HL-60 (cell line): ENCODE measurements at places on chromosomes 1 and 21.

GRCh38 chr1:40855513-40855912 is 6.7 kb downstream of the CITED4 start:
- no peak for DNase-seq

DNA sequence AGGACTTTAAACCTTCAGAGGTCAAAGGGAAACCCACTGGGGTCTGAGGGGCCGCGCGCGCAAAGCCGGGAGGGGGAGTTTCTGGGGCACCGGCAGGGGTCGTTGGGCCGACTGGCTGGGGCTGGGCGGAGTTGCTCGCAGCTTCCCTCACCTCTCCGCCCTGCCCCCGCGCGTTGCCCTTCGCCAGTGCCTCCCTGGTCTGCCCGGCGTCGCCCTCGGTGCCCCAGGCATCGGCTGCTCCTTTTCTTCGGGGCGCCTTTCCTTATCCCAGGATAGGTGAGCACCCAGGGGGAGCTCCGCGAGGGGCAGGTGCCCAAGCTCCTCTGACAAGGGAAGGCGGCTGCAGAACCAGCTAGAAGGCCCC is 390 bp upstream of the NGF start:
- DNase-seq = no peak

DNA sequence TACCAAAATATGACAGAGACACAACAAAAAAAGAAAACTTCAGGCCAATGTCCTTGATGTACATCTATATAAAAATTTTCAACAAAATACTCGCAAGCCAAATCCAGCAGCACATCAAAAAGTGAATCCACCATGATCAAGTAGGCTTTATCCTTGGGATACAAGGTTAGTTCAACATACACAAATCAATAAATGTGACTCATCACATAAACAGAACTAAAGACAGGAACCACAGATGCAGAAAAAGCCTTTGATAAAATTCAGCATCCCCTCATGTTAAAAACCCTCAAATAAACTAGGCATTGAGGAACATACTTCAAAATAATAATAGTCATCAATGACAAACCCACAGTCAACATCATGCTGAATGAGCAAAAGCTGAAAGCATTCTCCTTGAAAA is 101.5 kb downstream of the NME7 start:
- DNase-seq = no peak

DNA sequence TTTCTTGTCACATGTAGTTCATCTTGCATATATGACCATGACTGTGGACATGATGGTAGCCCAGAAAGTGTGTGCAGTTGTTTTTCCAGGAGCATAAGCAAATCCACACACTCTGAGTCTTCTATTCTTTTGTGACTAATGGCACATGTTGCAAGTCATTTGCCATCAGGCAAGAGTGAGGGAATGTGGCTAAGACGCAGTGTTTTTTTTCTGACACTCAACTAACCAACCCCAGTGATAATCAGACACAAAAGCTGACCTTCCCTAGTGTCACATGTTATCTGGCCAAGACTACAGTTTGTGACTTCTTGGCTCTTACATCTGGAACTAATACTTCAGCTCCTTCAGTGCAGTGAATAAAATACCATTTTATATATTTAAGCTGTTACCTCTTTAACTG is 108.8 kb downstream of the ITSN1 start:
- no peak for DNase-seq

DNA sequence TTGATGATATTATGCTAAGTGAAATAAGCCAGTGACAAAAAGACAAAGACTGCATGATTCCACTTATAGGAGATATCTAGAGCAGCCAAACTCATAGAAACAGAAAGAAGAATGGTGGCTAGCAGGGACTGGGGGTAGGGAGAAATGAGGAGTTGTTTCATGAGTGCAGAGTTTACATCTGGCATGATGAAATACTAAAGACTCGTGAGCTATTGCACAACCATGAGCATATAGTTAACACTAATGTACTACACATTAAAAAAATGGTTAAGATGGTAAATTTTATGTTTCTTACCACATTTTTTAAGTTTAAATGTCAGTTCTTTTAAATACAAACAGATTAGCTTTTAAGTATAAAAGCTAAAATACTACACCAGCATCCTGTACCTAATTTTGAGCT is 57.8 kb downstream of the ESRRG start:
- DNase-seq = peak; percentile 37

- DNase-seq = peak; percentile 21
Measured at GRCh38 chr1:87305151-87305550, 23.5 kb upstream of the LMO4 start.

- DNase-seq = no peak
Measured at GRCh38 chr1:94329276-94329675, 88.9 kb upstream of the ABCD3 start.

GRCh38 chr1:232622378-232622777 is 7.6 kb downstream of the SIPA1L2 start:
- no peak for DNase-seq
